ENCODE measurements at places on chromosomes 11 and 22. TPM values are rescaled to one million over a fixed set of nuclear protein-coding genes. Genes with fewer than 3 reads are reported as not detected.

GRCh38 chr11:75013051-75013450 lies 24.3 kb downstream of the NEU3 start:
- DNase-seq: peak; percentile 85

Gene TBRG1
- total RNA-seq: 20.3 TPM

Gene MPZL3
- 9.3 TPM for total RNA-seq

Gene TSPAN32
- total RNA-seq: 0.09 TPM

GRCh38 chr22:46070803-46071450 lies 79.4 kb upstream of the PPARA start:
- DNase-seq: no peak

Gene RASSF10
- not detected for total RNA-seq

- no peak for DNase-seq
Measured at GRCh38 chr11:48005831-48006270, 25.5 kb downstream of the PTPRJ start.

Gene TMEM184B
- 15.9 TPM for total RNA-seq

DNA sequence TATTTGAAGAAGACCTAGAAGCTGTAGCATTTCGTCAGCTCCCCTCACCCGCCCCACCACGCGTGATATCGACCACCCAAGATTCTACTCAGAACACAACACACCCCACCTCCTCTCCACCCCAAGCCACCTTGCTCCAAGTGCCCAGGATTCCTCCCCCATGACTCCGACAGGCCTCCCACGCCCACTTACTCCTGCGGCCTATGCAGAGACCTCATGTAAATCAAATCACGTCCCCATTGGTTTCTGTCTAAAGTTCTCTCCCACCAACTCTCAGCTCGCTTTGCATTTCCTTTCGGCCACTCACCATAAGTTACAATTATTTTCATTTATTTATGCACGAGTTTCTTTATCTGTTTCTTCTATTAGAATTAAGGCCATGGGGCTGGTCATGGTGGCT lies 11.0 kb downstream of the TMEM151A start:
- DNase-seq: no peak

- no peak for DNase-seq
Measured at GRCh38 chr11:128048121-128048520, 539.2 kb downstream of the ETS1 start.

Gene YAP1
- total RNA-seq: 91.0 TPM

Gene FAM227A
- total RNA-seq: 1.5 TPM

GRCh38 chr11:92376146-92376599 lies 151.6 kb downstream of the FAT3 start:
- DNase-seq: no peak

GRCh38 chr11:112367895-112368294 lies 107.2 kb upstream of the PLET1 start:
- no peak for DNase-seq

Gene CCDC87
- total RNA-seq: 0.42 TPM

GRCh38 chr22:50316114-50317065 lies 8.9 kb upstream of the PLXNB2 start:
- DNase-seq: no peak

DNA sequence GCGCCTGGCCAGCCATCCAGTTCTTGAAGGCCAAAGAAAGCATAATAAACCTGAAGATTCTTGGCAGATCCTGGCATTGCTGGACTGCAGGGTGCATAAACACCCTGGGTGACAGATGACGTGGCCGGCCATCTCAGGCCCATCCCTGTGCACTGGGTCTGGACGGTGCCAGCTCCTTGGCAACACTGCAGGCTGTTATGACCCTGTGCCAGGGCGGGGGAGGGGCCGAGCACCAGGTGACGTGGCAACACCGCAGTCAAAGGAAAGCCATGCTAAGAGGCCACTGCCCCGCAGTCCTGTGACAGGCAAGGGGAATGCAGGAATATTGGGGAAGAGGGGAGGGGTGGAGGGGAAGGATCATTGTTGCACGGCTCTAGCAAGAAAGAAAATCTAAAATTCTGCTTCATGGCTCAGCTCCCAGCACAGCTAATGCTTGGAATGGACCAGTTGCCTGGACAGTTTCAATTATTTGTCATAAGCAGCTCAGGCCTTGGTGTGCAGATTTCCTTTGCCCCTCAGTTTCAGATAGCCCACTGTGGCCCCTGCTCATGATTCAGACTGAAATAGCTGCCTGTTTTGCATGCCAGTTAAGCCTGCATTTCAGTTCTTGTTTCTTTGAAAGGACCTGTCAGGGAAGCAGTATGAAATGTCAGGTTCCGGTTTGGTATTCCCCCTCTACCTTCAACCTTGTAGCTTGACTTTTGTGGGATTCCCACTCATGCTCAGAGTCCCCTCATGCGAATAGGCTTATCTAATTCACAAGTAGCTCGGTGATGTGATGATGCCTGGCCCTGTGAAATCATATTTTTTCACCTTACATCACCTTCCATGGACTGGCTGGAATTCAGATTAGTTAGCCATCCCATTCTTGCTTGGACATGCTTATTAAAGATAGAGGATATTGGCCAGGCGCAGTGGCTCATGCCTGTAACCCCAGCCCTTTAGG lies 29.7 kb upstream of the DDX6 start:
- no peak for DNase-seq

DNA sequence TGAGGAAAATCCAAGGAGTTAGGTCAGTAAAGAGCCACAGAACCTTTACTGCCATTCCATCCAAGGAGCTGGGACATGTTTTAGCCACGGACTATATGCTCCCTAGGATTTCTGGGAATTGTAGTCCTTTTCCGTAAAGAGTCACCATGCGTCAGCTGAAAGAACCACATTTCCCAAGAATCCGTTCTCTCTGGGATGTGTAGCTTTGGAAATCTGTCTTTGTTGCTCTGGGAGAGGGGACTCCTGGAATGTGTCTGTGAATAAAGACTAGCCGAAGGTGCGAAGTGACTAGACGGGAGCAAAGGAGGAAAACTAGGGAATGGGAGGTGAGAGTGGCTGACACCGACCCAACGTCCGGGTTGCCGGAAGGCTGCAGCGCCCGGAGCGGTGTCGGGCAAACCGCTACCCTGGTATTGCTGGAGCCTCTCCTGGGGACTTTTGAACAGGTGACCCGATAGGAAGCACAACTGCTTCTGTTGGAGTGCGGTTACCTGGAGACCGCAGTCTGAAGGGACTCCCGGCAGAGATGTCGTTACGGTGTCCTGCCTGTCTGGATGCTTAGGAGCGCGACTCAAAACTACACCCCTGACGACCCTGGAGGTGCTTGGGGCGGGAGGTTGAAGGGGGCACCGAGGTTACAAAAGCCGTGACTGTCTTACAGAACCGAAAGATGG lies at the start of gene IFTAP:
Gene IFTAP (plus strand): TSS at position 187 of the 674 bp plus-strand sequence. CDS start 15,602 bp downstream, outside the sequence.
- DNase-seq: peak; percentile 90

Gene CASP1
- 5.2 TPM for total RNA-seq

Gene B3GAT1
- total RNA-seq: not detected

Gene TENM4
- total RNA-seq: not detected

Gene PELI3
- 2.5 TPM for total RNA-seq

Gene PYGM
- total RNA-seq: not detected

DNA sequence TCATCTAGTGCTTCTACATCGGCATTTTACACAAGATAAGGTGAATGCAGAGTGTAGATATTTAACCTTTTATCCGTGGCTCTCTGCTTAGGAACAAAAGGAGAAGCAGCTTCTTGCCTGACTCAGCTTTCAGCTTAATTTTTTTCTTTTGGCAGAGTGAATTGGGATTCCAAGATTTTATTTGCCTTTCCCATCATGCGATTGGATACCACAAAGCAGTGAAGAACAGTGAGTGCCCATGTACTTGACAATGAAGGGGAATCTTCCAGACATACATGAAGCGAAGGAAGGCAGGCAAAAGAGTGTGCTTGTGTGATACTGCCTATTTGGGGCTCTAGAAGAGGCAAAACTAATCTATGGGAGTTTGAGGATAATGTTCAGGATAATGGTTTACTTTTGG lies 17.0 kb upstream of the CHKA start:
- no peak for DNase-seq

DNA sequence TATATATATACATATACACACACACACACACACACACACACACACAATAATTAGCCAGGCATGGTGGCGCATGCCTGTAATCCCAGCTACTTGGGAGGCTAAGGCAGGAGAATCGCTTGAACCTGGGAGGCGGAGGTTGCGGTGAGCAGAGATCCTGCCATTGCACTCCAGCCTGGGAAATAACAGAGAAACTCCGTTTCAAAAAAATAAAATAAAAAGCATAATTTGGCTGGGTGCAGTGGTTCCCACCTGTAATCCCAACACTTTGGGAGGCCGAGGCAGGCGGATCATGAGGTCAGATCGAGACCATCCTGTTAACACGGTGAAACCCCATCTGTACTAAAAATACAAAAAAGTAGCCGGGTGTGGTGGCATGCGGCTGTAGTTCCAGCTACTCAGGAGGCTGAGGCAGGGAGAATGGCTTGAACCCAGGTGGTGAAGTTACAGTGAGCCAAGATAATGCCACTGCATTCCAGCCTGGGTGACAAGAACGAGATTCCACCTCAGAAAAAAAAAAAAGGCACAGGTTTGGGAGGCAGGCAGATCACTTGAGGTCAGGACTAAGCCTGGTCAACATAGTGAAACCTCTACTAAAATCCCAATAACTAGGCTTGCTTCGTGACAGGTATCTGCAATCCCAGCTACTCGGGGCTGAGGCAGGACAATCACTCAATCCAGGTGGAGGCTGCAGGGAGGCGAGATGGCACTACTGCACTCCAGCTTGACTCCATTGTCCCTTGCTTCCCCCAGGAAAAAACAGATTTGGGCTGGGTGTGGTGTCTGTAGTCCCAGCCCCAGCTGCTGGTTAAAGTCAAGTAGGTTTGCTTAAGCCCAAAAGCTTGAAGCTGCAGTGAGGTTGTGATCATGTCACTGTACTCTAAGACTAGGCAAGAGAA lies 11.8 kb upstream of the WDR74 start:
- peak; percentile 43 for DNase-seq

- no peak for DNase-seq
Measured at GRCh38 chr11:131253142-131253655, 117.2 kb upstream of the NTM start.

- DNase-seq: peak; percentile 97
Measured at GRCh38 chr11:71252770-71253730, 673 bp upstream of the SHANK2 start.

- DNase-seq: no peak
Measured at GRCh38 chr11:45181193-45181888, 34.9 kb downstream of the PRDM11 start.

DNA sequence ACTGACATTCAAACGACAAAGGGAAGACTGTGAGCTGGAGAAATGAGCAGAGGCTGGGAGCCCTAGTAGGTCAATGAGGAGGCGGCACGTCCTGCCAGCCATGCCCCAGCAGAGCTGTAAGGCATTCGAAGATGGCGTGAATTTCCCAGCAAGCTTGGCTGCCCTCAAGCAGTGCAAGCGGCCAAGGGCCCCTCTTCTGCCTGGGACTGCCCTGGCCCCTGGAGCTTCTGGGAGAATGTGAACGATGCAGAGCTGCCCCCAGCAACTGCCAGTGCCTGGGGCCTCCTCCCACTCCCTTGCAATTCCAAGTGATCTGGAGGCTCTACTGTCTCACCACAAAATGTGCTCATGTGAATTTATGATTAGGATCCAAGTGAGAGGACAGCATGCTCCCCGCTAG lies 4.3 kb downstream of the PPM1F start:
- no peak for DNase-seq

DNA sequence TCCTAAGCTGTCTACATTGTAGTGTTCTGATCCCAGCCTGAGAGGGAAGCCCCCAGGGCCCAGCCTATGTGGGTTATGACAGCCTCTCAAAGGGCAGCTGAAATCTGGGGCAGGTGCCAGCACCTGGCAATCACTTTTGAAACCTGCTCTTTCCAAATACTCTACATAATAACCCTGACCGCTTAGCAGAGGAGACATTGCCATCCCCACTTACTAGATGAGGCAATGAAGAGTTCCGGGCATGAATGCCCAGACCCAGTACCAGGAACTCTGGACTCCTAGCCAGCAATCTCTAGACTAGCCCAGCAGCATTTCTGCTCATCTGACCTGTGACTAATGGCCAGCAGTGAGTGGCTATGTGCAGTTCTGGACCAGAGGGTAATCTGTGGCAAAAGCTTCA lies 412.4 kb upstream of the CADM1 start:
- no peak for DNase-seq

Gene VWCE
- total RNA-seq: 27.6 TPM

DNA sequence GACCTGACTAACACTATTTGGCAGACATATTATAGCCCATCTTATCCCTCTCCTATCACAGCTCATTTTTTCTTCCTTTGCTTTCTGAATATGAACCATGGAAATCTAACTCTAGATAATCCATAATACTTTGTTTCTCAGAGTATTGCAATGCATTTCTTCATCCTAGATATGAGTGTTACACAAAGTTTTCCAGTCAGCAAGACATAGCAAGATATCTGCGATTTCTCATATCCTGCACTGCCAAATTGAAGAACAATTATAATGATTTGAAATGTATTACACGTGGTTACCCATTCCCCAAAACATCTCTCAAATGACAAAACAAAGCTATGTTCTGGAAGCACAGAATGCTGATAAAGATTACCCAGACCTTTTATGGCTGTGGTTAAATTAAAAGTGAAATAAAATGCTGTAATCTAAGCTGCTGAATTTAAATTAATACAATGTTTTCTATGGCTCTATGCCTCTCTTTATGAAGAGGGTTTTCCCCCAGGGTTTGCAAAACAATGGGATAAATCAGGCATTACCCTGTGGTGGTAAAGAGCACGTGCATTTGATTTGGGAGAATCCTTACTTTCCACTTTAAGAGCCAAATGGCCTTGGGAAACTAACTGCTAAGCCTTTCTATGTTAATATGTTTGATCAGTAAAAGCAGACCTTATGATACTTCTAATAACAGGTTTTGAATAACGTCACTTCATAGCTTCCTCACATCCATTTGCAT lies 1291.0 kb upstream of the CNTN5 start:
- no peak for DNase-seq

DNA sequence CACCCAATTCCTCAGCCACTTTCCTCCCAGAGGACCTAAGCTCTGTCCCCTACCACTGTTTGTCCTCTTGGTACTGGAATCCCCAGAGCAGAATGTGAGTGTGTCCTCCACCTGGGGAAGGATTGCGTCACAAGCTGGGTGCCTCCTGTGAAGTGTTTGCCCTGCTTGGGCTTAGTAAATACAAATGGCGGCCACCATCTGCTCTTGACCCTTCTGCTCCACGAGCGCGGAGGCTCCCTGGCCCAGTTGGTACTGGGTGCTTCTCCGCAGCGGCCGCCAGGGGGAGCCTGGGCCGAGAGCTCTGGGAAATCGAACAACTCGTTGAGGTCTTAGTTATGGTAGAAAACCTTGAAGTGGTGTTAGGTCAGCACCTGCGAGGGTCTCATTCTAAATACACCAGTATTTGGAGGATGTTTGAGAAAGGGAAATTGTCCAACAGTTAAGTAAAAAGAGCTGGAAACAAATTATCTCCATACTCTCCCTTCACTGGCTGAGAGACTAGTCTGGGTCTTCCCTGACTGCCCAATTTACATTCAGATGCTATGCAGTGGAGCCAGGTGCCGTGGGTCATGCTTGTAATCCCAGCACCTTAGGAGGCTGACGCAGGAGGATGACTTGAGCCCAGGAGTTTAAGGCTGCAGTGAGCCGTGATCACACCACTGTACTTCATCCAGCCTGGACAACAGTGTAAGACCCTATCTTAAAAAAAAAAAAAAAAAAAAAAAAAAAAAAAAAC lies 74.6 kb upstream of the TEAD1 start:
- peak; percentile 91 for DNase-seq

Data from HepG2 (cell line).